Kidney (tissue), 22 donors: ENCODE measurements at places on chromosomes 11 and 22. TPM values are rescaled to one million over a fixed set of nuclear protein-coding genes. Genes with fewer than 3 reads are reported as not detected.

The ZNRF3 gene
- total RNA-seq: 24.4 TPM

The ST14 gene
- 139 TPM for total RNA-seq

The NCR3LG1 gene
- 4.5 TPM for total RNA-seq

The CKAP5 gene
- total RNA-seq: 51.9 TPM

The SCN3B gene
- 2.8 TPM for total RNA-seq

The UPK3A gene
- not detected for total RNA-seq

The IL10RA gene
- total RNA-seq: 37.2 TPM

The F2 gene
- total RNA-seq: not detected

The PDE2A gene
- total RNA-seq: 42.0 TPM

The MIAT gene
- 6.8 TPM for total RNA-seq

The FGF3 gene
- not detected for total RNA-seq

The PLAAT4 gene
- total RNA-seq: 111 TPM

The PLAAT5 gene
- total RNA-seq: 0.72 TPM

GRCh38 chr11:113814181-113814580 is 34.6 kb downstream of the CLDN25 start:
- no peak for DNase-seq
- no peaks in the 10 kb centered on the region for H3K27me3 ChIP-seq
- H3K27ac ChIP-seq: no peak overlapping the region
- H3K36me3 ChIP-seq: peaks cover 5% of the 10 kb centered on the region
- H3K4me3 ChIP-seq: no peak overlapping the region

- H3K4me1 ChIP-seq: peaks cover 22% of the 10 kb centered on the region
- H3K4me3 ChIP-seq: peak overlapping the region; percentile 89
- peak overlapping the region; percentile 2 for H3K27ac ChIP-seq
- DNase-seq: peak; percentile 50
- H3K27me3 ChIP-seq: no peaks in the 10 kb centered on the region
These were observed 997 bp downstream of the UBE2L3 start for GRCh38 chr22:21568347-21569075.

DNA sequence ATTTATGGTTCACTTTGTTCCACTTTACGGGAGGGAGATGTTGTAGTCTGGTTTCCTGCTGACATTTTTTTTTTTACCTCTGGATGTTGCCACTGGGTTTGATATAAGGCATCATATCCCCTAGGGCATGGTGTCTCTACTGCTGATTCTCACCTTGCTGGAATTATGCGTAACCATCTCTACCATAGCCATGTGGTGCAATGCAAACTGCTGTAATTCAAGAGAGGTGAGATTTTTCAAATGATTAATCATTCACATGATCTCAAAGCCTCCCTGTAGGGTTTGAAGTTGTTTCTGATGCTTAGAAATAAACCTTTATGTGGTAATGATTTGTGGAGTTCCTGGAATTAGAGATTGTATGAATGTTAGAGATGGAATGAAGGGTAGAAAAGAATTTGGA is 13.0 kb downstream of the MS4A3 start:
- DNase-seq: no peak

DNA sequence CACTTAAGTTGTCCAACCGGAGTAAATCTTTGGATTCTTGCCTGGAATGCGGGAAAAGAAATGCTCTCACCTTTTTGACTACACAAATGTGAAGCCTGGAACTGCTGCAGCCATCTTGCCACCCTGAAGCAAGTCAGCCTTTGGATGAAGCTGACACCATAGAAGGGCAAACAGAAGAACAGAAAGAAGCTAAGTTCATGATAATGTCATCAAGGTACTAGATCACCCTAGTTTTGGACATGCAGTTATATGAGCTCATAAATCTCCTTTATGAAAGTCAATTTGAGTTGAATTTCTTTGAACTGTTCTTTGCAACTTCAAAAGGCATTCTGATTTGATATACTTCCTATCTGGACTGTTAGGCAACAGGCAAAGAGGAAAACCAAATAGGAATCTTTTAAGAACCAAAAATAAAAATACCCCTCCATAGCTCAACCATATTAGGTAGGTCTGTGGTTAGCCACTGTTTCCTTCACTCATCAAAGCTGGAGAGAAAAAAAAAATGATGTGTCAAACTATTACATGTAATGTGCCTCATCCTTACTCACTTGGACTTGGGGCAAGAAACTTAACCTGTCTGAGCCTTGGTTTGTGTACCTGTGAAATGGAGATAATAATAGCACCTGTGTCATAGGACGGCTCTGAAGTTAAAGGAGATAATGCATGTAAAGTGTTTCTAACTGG is 91.9 kb downstream of the WT1 start:
- no peak for DNase-seq
- no peaks in the 10 kb centered on the region for H3K36me3 ChIP-seq
- H3K27ac ChIP-seq: no peak overlapping the region
- H3K4me3 ChIP-seq: no peak overlapping the region
- H3K27me3 ChIP-seq: no peaks in the 10 kb centered on the region

GRCh38 chr22:28105413-28105812 is 186.4 kb upstream of the PITPNB start:
- no peaks in the 10 kb centered on the region for H3K36me3 ChIP-seq
- H3K4me1 ChIP-seq: no peaks in the 10 kb centered on the region
- H3K4me3 ChIP-seq: no peak overlapping the region
- H3K27ac ChIP-seq: no peak overlapping the region
- no peaks in the 10 kb centered on the region for H3K27me3 ChIP-seq

GRCh38 chr11:119713359-119714040 is 15.5 kb downstream of the NECTIN1 start:
- no peak for DNase-seq
- H3K4me1 ChIP-seq: peaks cover 18% of the 10 kb centered on the region
- no peaks in the 10 kb centered on the region for H3K27me3 ChIP-seq
- H3K36me3 ChIP-seq: no peaks in the 10 kb centered on the region

- H3K4me3 ChIP-seq: no peak within 1 kb of the TSS
- peak within 1 kb of the TSS; percentile 49 for H3K27ac ChIP-seq
- peak; percentile 88 for DNase-seq
- H3K36me3 ChIP-seq: no peaks in the 10 kb centered on the region
These were observed at the start of gene TMPRSS4 for GRCh38 chr11:118076754-118077281. Gene TMPRSS4 (plus strand): TSS chr11:118077078. CDS start chr11:118077303, 225 bp downstream.

DNA sequence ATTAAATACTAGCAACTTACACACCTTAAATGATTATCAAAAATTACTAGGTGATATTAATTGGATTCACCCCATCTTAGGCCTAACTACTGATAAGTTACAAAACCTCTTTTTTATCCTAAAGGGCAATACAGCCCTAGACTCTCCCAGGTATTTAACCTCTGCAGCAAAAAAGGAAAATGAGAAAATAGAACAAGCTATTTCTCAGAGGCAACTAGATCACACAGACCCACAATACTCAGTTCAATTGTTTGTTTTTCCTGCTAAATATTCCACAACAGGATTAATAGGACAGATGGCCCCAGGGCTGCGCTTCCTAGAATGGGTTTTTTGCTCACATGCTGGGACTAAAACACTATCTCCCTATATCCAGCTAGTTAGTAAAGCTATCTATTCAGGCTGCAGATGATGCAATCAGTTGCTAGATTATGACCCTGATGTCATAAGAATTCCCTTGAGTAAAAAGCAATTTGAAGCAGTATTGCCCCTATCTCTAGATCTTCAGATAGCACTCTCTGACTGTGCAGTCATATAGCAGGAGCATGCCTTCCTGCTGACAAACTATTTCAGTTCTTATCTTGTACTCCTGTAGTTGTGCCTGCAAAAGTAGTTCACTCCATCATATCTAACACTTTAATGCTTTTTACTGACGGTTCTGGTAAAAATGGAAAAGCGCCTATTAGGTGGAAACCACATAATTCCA is 1595.5 kb upstream of the TENM4 start:
- no peak overlapping the region for H3K27ac ChIP-seq
- no peaks in the 10 kb centered on the region for H3K36me3 ChIP-seq
- H3K27me3 ChIP-seq: no peaks in the 10 kb centered on the region

- H3K27me3 ChIP-seq: no peaks in the 10 kb centered on the region
- no peak overlapping the region for H3K4me3 ChIP-seq
- peaks cover 7% of the 10 kb centered on the region for H3K4me1 ChIP-seq
- DNase-seq: no peak
- H3K36me3 ChIP-seq: peaks cover 3% of the 10 kb centered on the region
These were observed 60.1 kb downstream of the TRIM44 start for GRCh38 chr11:35722641-35723040.

DNA sequence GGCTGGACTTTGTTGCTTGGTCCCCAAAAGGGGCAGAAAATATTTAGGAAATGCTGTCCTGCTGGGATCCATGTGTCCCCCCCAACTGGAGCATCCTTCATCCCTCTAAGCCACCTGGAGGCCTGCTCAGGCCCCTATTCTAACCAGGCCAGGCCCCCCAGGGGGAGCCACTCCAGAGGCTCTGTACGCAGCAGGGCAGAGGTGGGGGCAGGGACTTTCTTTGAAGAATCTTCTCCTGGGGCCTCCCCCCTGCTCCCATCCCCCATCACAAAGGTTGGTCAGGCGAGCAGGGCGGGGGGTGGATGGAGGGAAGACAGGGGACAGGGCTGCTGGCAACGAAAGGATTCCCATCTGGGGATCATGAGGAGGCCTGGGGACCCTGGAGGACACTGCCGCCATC is 170.8 kb downstream of the MN1 start:
- H3K4me3 ChIP-seq: no peak overlapping the region
- no peak for DNase-seq
- H3K36me3 ChIP-seq: no peaks in the 10 kb centered on the region
- no peaks in the 10 kb centered on the region for H3K4me1 ChIP-seq
- H3K27ac ChIP-seq: no peak overlapping the region

DNA sequence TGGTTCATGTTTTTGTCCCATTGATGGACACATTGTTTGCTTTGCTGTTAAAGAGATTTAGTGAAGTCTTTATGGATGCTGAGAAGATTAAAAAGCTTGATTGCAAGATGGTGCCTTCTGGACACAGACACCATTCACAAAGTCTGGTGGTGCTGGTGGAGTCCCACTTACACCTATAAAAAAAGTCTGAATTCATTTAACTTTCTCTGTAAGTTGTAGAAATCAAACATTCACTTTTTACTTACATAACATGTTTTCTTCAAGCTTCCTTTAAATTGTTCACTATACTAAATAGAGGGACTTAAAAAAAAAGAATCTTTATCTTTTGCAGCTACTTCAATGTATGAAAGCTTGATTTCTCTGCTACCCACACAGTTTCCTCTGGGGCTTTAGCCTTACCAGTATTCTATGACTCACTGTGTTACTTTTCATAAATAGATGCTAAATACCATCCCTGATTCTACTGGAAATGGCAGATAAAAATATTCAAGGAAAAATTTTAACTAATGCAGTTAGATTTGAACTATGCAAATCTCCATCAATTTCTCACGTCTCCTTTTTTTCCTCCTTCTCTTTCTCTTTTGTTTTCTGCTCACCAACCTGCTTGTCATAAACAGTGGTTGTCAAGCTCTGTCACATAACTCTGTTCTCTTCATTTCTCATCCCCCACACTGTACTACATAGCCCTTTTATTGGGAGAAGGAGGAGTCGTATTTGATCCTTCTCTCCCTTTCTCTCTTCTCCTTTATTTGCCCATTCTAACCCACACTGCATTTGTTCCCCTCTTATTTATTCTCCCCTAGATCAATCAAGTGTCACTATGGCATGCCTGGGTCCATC is 89.7 kb downstream of the FAM76B start:
- H3K36me3 ChIP-seq: no peaks in the 10 kb centered on the region
- no peak overlapping the region for H3K4me3 ChIP-seq
- H3K4me1 ChIP-seq: no peaks in the 10 kb centered on the region
- no peak overlapping the region for H3K27ac ChIP-seq

- no peak overlapping the region for H3K4me3 ChIP-seq
- no peaks in the 10 kb centered on the region for H3K27me3 ChIP-seq
- H3K27ac ChIP-seq: no peak overlapping the region
- peaks cover 10% of the 10 kb centered on the region for H3K36me3 ChIP-seq
- DNase-seq: no peak
These were observed 28.4 kb downstream of the SHANK2 start for GRCh38 chr11:71223671-71224660.

GRCh38 chr11:394858-395655 is 1.0 kb downstream of the PKP3 start:
- no peaks in the 10 kb centered on the region for H3K4me1 ChIP-seq
- no peak overlapping the region for H3K27ac ChIP-seq
- no peaks in the 10 kb centered on the region for H3K27me3 ChIP-seq
- no peaks in the 10 kb centered on the region for H3K36me3 ChIP-seq
- DNase-seq: no peak

- no peak overlapping the region for H3K27ac ChIP-seq
- no peaks in the 10 kb centered on the region for H3K36me3 ChIP-seq
- peaks cover 27% of the 10 kb centered on the region for H3K4me1 ChIP-seq
- DNase-seq: no peak
- H3K4me3 ChIP-seq: no peak overlapping the region
- no peaks in the 10 kb centered on the region for H3K27me3 ChIP-seq
These were observed 12.5 kb downstream of the OSBPL5 start for GRCh38 chr11:3152471-3153110.

DNA sequence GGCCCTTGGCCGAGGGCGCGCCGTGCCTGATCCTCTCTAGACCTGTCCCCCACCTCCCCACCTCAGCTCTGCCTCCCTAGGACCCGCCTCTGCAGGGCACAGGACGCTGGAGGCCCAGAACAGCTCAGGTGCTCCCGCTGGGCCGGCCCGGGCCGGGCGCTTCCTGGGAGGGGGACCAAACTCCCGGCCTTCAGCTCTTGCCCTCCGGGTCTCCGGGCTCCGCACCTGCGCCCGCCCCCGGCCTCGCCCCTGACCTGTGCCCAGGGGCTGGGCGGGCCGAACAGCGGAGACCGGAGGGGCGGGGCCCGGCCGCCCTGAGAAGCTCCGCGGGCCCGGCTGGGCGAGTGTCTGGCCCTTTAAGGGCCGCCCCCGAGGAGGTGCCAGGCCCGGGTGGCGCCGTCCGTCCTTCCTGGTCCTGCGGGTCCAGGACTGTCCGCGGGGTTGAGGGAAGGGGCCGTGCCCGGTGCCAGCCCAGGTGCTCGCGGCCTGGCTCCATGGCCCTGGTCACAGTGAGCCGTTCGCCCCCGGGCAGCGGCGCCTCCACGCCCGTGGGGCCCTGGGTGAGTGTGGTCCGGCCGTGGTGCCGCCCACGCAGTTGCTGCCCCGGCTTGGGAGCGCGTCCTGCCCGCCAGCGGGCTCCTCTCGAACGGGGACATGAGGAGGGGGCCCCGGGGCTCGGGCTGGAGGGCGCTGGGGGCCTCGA is at the start of gene SSH3:
Gene SSH3 (plus strand): TSS at position 399 of the 703 bp plus-strand sequence. CDS start 96 bp downstream, at position 495.
- peaks cover 2% of the 10 kb centered on the region for H3K36me3 ChIP-seq
- peak within 1 kb of the TSS; percentile 20 for H3K4me3 ChIP-seq
- H3K27ac ChIP-seq: peak within 1 kb of the TSS; percentile 83
- DNase-seq: peak; percentile 67
- no peaks in the 10 kb centered on the region for H3K4me1 ChIP-seq

GRCh38 chr11:103546236-103546635 is 437.0 kb downstream of the DYNC2H1 start:
- no peak overlapping the region for H3K27ac ChIP-seq
- no peaks in the 10 kb centered on the region for H3K36me3 ChIP-seq
- H3K4me1 ChIP-seq: no peaks in the 10 kb centered on the region
- no peaks in the 10 kb centered on the region for H3K27me3 ChIP-seq
